ENCODE measurements at places on chromosomes 1 and 21.

GRCh38 chr1:162248854-162249535 is 127.7 kb downstream of the SPATA46 start:
- DNase-seq = peak; percentile 23

GRCh38 chr1:89525169-89525855 is 683 bp downstream of the LRRC8B start:
- DNase-seq = peak; percentile 71

- DNase-seq = no peak
Observed at GRCh38 chr1:51740652-51741051, 123.8 kb downstream of the OSBPL9 start.

DNA sequence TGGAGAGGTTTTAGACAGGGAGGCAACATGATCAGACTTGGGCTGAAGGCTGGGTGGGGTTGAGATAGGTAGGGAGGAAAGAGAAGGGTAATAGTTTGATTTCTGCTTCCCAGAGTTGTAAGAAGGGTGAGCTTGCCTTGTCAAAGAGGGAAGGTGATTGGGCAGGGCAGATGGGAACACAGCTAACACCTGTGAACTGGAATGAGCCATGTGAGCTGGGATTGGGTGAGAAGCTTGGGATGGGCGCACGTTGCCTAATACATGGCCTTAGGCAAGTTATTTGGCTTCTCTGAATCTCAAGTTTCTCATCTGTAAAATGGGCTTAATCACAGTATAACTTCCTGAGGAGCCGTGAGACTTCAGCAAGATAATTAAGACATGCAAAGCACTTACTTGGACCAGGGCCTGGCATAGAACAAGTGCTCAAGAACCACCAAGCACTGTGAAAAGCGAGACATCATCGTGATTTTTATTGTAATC is 33.8 kb upstream of the ID3 start:
- DNase-seq = no peak
